ENCODE measurements at places on chromosomes 7 and 10. TPM values are rescaled to one million over a fixed set of nuclear protein-coding genes. Genes with fewer than 3 reads are reported as not detected.

DNA sequence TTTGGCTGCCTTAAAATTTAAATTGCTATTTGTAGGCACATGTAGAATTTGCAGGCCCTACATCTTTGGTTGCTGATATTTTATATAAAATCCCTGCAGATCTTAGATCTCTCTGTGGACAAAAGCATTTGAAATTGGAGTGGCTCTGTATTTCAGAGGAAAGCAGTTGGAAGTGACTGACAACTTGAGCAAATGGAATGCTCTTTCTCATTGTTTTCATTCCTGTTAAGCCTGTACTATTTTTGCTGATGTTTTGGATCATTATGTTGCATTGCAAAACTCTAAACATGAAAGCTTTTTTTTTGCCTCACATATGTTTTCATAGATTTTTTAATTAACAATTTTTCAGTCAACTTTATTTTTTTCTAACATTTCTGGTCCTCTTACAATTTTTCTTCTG lies 251.2 kb upstream of the MDFIC start:
- DNase-seq: no peak

GRCh38 chr7:75905785-75906604 lies 9.0 kb upstream of the POR start:
- peak; percentile 42 for DNase-seq

- no peak for DNase-seq
These were observed 154.3 kb downstream of the POLR1F start for GRCh38 chr7:19554581-19554980.

- DNase-seq: no peak
These were observed 133.8 kb downstream of the WDR37 start for GRCh38 chr10:1190052-1190395.

GRCh38 chr10:21145751-21146435 lies 248.8 kb upstream of the NEBL start:
- no peak for DNase-seq

Gene SLC26A3
- not detected for total RNA-seq

Gene KIAA1549
- 1.8 TPM for total RNA-seq
